ENCODE measurements at places on chromosomes 6 and 20. TPM values are rescaled to one million over a fixed set of nuclear protein-coding genes. Genes with fewer than 3 reads are reported as not detected.

- DNase-seq, result no peak
Measured at GRCh38 chr6:41785689-41786450, 1.6 kb upstream of the TOMM6 start.

The OR2B6 gene
- not detected for total RNA-seq

DNA sequence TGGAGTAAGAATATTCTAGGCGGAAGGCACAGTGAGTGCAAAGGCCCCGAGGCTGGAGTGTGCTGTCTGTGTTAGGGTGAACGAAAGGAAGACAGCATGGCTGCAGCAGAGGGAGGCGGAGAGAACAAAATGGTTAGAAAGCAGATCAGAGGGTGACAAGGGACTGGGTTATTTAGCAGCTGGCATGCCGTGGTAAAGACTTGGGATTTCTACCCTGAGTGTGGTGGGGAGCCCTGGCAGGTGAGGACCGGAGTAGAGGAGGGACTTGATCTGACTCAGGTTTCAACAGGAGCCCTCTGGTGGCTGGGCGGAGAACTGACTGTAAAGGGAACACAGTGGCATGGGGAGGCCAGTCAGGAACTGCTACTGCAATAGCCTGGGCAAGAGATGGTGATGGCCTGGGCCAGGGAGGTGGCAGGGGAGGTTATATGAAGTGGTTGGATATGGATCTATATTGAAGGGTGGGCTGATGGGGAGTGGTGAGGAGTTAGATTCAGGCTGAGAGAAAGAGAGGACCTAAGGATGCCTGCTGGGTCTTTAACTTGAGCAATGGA lies 38.0 kb downstream of the PIM1 start:
- peak; percentile 41 for DNase-seq

The TBPL1 gene
- total RNA-seq, result 38.6 TPM

GRCh38 chr6:39188571-39188970 lies 40.7 kb downstream of the KCNK5 start:
- no peak for DNase-seq

The CD83 gene
- total RNA-seq, result 1.6 TPM

The EEF1A2 gene
- 0.32 TPM for total RNA-seq

The KCNQ2 gene
- not detected for total RNA-seq

DNA sequence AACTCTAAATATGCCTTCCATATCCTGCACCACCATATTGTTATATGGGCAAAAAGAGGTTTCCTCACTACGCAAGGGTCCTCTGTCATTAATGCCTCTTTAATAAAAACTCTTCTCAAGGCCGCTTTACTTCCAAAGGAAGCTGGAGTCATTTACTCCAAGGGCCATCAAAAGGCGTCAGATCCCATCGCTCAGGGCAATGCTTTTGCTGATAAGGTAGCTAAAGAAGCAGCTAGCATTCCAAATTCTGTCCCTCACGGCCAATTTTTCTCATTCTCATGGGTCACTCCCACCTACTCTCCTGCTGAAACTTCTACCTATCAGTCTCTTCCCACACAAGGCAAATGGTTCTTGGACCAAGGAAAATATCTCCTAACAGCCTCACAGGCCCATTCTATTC lies 30.3 kb upstream of the ZBTB22 start:
- no peak for DNase-seq

DNA sequence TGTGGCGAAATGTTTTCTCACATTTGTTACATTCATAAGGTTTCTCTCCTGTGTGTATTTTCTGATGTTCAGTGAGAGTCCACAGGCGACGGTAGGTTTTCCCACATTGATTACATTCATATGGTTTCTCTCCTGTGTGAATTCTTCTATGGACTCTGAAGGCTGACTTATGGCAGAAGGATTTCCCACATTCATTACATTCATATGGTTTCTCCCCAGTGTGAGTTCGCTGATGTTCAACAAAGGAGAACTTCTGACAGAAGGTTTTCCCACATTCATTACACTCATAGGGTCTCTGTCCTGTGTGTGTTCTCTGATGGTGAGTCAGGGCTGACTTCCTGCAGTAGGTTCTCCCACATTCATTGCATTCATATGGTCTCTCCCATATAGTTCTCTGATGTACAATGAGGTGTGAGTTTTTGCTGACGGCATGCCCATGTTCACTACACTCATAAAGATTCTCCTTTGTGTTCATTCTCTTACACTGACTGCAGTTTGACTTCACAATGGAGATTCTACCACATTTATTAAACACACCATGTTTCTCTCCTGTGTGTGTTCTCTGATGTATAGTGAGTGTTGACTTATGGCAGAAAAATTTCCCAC lies 11.9 kb downstream of the ZNF334 start:
- DNase-seq, result no peak

DNA sequence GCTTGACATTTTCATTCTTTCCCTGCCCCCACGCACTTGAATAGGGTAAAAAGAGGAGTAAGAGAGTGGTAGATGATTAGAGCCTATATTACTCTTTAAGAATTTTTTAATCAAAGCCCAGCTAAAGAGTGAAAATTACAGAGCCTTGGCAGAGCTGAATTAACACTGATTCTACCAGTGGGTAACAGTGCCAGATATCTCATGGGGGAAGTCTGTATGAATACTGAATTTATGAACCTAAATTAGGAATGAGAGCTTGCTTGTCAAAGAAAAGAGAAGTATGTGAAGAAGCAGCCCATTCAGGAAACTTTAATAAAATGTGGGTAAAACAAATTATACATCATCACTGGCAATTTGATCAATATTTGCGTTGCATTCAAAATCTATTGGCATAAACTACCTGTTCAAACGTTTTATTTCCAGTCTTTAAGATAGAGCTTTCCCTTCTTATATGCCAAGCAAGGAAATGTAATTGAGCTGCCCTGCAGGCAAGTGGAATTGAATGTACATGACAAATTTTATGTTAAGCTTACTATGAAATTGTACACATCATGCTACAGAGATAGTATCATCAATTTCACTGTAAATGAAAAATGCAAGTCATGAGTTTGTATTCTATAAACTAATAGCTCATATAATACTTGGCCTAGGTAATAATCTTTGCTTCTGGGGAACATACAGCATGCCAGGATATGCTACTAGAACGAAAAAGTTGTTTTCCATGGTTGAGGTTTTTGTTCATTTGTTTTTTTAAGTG lies 14.5 kb downstream of the SOBP start:
- DNase-seq, result no peak

DNA sequence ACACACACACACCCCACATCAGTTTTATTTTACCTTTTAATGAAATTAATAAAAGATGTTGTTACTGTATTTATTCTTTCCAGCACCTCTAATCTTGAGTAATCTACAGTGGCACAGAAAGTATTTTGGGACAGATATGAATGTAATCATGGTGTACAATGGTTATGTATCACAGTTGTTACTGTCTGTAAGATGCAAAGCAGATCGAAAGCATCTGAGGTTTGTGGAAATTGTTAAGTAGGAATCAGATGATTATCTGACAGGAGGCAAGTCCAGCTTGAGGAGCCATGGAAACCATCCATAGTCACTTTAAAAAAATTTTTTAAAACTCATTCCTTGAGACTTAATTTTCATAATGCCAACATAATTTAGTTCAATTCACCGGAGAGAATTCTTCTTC lies 636.3 kb upstream of the MARCKS start:
- no peak for DNase-seq

The APOM gene
- total RNA-seq, result 0.40 TPM

The GATA5 gene
- total RNA-seq, result 0.07 TPM

DNA sequence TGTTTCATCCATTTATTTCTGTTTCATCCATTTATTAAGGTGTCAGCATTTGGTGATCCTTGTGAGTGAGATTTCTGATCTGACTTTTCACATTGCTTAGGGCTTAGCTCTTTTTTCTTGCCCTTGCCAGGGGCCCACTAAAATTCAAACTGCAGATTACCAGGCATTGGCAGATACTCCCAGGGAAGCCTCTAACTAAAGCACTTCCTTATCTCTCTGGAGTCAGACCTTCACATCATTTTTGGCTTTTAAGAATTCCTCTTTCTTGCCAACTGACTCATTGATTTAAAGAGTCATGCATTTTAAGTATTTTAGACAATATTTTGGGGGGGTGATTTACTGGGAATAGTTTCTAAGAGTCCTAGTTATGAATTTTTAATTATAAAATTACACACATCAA lies 2.6 kb upstream of the WFDC8 start:
- no peak for DNase-seq

DNA sequence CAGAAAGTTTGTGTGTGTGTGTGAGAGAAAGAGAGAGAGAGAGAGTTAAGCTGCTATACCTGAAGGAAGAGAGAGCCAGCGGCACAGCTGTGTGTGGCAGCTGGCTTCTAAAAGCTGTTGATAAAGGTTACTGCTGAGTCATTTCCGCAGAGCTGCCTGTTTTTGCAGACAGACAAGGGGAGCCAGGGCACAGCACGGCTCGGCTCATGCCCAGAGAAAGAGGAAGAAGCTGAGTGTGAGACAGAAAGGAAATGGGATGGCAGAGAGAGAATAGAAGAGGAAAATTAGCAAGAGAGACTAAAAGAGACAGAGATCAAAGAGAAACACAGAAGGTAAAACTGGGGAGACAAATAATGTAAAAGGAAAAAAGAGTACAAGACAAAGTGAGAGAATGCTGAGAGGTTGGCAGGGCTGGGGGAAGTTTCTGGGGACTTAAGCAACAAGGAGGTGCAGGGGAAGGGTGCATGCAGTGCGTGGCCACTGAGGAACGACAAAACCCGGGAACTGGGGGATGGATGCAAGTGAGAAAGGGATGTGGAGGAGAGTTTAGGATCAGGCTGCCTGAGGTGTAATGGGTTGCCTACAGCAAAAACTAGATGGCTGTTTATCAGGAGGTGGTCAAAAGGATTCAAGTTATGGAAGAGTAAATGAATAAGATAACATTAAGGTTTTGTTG lies 22.7 kb downstream of the HLA-A start:
- peak; percentile 79 for DNase-seq

The SLC17A3 gene
- total RNA-seq, result not detected

The MACROD2 gene
- 0.95 TPM for total RNA-seq

The NFKBIL1 gene
- total RNA-seq, result 21.9 TPM
